ENCODE measurements at places on chromosomes 1 and 21. TPM values are rescaled to one million over a fixed set of nuclear protein-coding genes. Genes with fewer than 3 reads are reported as not detected.

Gene TIAM1
- total RNA-seq: 103 TPM

Gene S100A2
- 0.76 TPM for total RNA-seq

Gene FCRL2
- total RNA-seq: not detected

Gene WNT4
- total RNA-seq: not detected

Gene VHLL
- total RNA-seq: not detected

Gene DMBX1
- total RNA-seq: not detected
